ENCODE measurements at places on chromosomes 11 and 22. TPM values are rescaled to one million over a fixed set of nuclear protein-coding genes. Genes with fewer than 3 reads are reported as not detected.

- no peak for DNase-seq
These were observed 1401.4 kb downstream of the FAM181B start for GRCh38 chr11:81332276-81332675.

- no peak for DNase-seq
These were observed 41.6 kb downstream of the USP35 start for GRCh38 chr11:78230161-78230877.

DNA sequence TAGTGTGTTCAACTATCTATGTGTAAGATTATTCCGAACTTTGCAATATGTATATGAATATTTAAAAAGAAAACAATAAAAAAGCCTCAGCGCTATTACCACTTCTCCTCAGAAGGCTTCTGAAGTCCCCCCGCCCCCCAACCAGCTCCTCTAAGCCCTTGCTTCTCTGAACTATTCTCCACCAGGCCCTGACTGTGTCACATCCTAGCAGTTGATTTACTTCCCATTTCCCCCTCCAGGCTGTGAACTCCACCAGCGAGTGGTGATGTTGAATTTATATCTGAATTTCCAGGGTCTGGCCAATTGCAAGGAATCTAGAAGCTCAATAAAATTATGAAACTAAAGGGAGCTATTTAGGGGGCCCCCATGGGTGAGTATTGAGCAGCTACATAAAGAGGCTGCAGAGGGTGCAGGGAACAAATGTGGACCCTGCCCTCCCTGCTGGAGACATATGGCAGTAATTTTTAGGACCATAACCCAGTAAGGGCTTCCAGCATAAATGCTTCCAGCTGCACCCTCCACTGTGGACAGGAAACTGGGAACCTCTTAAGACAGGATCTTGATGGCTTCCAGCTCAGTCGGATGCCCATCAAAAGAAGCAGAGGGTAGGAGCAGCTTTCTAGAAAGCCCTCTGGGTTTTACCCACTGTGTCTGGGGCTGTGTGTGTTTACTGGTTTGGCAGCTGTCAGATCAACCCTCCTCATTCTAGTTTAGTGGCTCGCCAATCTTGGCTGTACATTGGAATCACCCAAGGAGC is 81.4 kb downstream of the TIMP3 start:
- no peak for DNase-seq

GRCh38 chr22:50027639-50028537 is 15.3 kb upstream of the IL17REL start:
- DNase-seq = no peak

GRCh38 chr11:27649800-27650199 is 50.5 kb downstream of the BDNF start:
- no peak for DNase-seq

GRCh38 chr11:66920978-66921784 is 37.0 kb downstream of the PC start:
- DNase-seq = no peak

- DNase-seq = no peak
These were observed 183.2 kb downstream of the GRIK4 start for GRCh38 chr11:120694726-120695125.

DNA sequence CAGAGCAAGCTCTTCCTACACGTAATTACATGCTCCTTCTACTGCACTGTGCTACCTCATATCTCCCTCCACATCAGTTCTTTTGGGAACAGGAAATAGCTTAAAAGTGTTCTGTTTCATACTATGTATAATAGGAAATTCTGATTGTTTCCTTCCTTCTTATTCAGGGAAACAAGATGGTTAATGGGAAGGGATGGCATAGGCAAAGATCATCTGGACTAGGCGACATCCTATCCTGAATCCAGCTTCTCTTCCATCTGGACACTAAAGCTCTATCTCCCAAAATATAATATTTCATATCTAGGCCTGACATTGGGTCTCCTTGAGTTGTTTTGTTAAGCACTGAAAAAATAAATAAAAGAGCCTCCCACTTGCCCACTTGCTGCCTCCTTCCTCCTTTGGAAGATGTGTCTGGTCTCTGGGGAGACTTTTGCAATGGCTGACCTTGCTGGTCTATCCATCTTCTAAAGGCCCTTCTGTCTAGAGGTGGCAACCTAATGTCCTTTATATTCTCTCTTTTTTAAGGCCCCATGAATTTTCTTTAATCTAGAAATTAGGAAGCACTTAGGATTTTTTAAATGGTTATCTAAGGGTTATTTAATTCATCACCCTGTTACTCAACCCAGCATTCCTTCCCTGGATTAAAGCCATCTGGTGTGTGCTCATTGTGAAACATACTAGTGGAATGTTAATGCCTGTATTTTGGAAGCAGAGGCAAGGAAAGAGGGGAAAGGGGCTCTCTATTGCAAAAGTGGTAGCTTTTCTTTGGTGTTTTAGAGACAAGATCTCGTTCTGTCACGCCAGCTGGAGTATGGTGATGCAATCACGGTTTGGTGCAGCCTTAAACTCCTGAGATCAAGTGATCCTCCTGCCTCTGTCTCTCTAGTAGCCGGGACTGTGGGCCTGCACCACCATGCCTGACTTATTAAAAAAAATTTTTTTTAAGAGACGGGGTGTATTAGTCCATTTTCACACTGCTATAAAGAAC is 20.6 kb downstream of the CLMP start:
- DNase-seq = no peak

DNA sequence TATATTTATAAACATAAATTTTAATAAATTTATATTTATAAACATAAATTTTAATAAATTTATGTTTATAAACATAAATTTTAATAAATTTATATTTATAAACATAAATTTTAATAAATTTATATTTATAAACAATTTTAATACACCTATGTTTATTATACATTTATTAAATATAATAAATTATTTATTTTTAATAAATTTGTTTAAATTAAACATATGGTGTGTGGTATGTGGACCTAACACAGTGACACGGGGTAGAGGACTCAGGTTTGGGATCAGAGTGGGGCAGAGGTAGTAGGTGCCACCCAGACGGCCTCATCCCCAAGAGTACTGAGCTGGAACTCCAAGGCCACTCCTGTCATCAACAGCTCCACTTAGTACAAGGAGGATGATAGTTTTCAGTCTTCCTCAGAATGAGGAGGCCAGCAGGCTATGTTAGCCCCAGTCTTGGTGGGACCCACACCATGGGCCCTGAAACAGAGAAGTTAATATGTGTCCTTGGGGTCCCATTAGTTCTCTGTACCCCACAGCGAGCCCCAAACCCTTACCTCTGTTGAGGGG is 46.7 kb upstream of the BID start:
- DNase-seq = no peak

- no peak for DNase-seq
These were observed 4.4 kb upstream of the LINC01488 start for GRCh38 chr11:69477086-69477485.

DNA sequence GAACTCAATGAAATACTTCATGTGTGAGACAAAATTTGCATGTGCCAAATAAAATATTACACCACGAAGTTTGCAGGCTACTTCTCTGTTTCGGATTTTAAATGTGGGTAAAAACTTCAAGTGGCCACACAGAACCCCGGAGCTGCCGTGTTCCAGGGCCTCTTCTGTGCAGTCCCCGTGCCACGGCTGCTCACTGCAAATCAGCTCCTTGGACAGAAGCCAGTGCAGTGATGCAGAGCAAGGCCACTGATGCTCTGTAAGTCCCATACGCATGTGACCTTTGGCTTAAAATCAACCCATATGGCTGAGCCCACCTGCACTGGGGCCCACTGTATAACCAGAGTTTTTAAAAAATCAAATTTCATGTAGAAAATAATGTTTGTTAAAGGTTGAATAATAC is 1309.4 kb downstream of the TBC1D22A start:
- no peak for DNase-seq

- DNase-seq = no peak
These were observed 10.2 kb upstream of the LRRC32 start for GRCh38 chr11:76680518-76681425.

- DNase-seq = no peak
These were observed 7.2 kb upstream of the OSM start for GRCh38 chr22:30273711-30274436.

GRCh38 chr22:42217019-42217751 is 53.3 kb downstream of the TCF20 start:
- no peak for DNase-seq

DNA sequence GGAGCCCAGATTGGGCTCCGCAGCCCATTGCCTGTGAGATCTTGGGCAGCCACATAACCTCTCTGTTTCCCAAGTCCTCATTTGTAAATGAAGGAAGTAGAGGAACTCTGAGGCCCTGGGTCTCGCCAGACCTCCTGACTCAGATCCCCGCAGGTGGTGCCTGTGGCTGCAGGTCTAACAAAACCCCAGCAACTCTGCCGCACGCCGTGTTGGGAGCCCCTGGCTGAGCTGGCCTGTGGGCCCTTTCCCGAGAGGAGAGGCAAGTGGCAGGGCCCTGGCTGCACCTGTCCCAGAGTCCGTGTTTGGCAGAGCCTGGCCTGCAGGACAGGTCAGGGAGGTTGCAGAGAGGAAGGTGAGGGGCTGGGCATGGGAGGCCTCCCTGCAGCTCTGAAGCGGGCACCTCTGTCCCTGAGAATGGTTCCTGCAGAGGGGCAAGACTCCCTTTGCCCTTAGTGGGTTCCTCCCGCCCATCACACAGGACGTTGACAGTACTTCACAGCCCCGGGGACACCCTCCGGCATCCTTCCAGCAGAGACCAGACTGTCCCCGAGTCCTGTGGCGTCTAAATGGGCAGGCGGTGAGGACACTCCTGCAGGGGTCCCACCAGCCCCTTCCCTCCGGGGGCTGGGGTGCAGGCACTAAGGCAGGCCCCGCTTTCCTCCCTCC is 67.7 kb downstream of the ARHGAP8 start:
- DNase-seq = no peak

GRCh38 chr11:12724301-12725054 is 50.3 kb downstream of the TEAD1 start:
- peak; percentile 94 for DNase-seq

DNA sequence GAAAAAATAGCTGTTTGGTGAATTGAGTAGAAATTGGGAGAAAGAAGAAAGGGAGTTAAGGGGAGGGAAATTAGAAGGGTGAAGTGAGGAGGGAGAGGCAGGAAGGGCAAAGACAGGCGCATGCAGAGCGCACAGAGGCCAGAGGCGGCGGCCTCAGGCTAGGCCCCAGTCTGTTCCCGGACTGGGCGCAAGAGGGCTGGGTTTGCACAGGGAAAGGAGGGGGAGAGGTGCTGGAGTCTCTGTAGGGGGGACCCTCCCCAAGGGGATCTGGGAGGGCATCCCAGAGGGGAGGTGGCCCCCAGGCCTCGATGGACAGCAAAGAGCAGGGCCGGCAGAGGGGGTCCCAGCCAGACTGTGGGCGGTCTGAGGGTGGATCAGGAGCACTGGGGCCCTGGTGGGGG is 1.3 kb upstream of the FLRT1 start:
- DNase-seq = no peak

GRCh38 chr11:34744511-34744910 is 123.6 kb downstream of the EHF start:
- no peak for DNase-seq

DNA sequence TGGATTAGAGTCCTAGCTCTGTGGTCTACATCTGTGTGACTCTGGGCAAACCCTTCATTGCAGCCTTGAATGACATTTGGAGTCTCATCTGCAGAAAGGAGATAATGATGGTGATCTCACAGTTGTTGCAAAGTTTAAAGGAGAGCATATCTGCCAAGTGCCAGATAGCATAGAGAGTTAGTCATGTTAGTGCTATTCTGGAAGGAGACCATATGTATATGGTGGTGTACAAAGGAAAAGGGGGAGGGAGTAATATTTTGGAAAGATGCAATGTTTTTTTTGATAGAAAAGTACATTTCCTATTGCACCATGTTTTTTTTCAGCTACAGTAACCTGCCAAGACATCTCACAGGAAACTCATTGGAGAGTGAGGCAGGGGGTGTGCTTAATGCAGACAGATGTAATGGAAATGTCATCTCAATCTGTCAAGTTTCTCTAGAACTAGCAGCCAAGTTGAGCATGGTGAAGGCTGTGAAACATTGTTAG is 92.1 kb upstream of the NARS2 start:
- no peak for DNase-seq

DNA sequence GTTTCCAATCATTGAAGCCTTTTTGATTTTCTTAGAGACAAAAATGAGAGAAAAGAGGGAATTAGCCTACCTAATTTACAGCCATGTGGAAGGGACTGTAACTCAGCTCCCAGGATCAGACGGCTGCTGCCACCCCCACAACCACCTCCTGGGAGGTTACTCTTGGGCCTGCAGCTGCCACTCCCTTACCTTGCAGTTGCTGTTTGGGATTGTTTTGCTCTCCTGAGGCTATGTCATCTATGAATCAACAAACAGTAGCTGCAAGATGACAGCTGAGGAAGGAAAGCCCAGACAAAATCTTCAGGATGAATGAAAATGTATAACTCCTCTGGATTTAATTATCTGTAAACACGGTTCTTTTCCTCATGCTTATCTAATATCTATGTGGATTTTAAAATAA is 28.0 kb upstream of the ZC3H12C start:
- no peak for DNase-seq

DNA sequence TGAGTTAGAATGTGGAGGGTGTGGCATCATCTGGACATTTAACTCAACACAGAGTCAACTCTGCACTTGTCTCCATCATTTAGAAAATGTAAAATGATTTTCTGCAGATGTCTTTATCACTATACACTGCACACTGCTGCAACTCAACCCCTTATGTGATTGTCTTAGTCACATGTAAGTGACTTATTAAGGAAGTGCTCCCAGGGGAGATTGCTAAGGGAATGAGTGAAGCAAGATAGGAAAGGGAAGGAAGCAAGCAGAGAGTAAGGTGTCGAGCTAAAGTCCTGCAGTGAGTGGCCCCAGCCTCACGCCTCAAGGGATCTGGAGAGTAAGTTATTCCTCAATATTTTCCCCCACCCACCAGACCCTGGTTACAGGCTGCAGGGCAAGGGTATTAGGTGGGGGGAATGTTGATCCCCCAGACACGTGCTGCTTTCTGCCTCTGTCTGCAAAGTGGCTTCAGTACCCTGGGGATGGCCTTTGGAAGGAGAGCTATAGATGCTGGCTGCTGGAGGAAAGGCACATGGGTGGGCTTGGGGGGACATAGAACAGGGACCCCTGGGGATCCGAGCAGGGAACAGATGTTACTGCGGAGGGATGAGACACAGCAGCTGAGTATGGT is 7.2 kb upstream of the CBX6 start:
- DNase-seq = no peak

Gene CCDC134
- total RNA-seq = 3.4 TPM

Gene SLC25A18
- 28.7 TPM for total RNA-seq

Gene PKDREJ
- 0.09 TPM for total RNA-seq

Gene OR8B4
- total RNA-seq = not detected

Gene OR51B4
- not detected for total RNA-seq

Gene NLRP10
- total RNA-seq = not detected

Gene GSTT2B
- 0.95 TPM for total RNA-seq

Gene SCN4B
- total RNA-seq = 1.1 TPM

Gene MYEOV
- total RNA-seq = 0.65 TPM

Gene CCDC116
- 0.46 TPM for total RNA-seq

Gene HBB
- 185 TPM for total RNA-seq

Gene MEI1
- 2.3 TPM for total RNA-seq

All from omental fat pad (tissue), 4 donors.